Retina (tissue), 1 donor: ENCODE measurements at places on chromosomes 5 and 9.
A peak's percentile ranks its signal among the peaks of the same experiment; 100 is the strongest.

- DNase-seq: no peak
Measured at GRCh38 chr5:89844548-89844947, 565.0 kb downstream of the CETN3 start.

- peak; percentile 78 for DNase-seq
Measured at GRCh38 chr5:123035918-123036390, 571 bp downstream of the PPIC start.

DNA sequence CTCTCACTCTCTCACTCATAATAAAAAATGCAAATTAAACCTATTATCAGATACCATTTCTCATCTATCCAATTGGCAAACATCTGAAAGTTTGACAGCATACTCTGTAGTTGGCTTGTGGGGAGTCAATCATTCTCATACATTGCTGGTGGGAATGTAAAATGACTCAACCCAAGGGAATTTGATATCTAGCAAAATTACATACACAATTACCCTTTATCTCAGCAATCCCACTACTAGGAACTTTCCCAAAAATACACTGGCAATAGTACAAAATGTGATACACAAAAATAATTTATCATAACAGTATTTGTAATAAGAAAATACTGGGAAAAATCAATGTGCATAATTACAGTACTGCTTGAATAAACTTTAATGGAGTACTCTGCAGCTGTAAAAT, 731.3 kb downstream of the DTWD2 start:
- no peak for DNase-seq

DNA sequence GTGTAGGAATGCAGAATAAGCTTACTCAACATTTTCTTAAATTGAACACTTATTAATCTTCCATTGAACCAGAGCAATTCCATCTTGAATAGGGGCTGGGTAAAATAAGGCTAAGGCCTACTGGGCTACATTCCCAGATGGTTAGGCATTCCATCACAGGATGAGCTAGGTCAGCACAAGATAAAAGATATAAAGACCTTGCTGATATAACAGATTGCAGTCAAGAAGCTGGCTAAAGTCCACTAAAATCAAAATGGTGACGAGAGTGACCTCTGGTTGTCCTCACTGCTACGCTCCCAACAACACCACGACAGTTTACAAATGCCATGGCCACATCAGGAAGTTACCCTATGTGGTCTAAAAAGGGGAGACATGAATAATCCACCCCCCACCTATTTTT, 156.1 kb downstream of the NXNL2 start:
- DNase-seq: no peak

- DNase-seq: no peak
Measured at GRCh38 chr5:178318382-178318781, 85.8 kb upstream of the PHYKPL start.

DNA sequence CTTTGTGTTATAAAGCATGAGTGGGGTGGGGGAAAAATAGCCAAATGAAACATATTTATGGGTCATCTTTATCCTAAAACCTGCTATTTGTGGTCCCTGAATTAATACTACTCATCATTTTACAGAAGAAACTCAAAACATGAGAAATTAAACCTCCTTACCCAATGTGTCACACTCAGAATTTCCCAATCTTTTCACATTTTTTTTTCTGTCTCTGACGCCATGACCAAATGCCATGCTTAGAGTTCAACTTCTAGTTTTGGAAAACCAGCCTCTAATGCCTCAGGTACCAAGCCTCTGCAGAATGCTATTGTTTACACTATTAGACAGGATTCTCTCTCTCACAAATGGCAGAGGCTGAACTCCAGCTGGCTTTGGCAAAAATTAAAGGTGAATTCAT, 505.5 kb upstream of the WWC1 start:
- no peak for DNase-seq

DNA sequence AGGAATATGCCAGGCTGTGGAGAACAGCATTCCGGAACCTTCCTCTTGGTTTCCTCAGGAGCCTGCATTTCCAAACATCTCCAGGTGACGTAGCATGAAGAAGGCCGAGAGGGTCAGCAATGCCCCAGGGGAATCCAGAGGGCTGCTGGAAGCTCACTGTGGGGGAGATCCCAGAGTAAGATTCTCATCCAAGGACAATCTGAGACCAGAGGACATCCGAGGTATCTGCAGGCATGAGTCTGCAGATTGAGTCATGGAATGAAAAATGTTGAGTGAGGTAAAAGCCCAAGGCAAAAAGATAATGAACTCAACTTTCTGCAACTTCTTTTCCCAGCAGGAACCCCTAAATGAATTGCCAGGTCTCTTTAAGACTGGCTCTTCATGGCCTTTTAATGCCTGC, 73.5 kb downstream of the KIF4B start:
- DNase-seq: no peak

GRCh38 chr9:33778700-33779351, 16.5 kb upstream of the PRSS3 start:
- peak; percentile 64 for DNase-seq

GRCh38 chr5:148063861-148064260, at the start of gene SPINK5:
Gene SPINK5 (plus strand): TSS chr5:148063980. CDS start chr5:148064045, 65 bp downstream.
- no peak for DNase-seq

DNA sequence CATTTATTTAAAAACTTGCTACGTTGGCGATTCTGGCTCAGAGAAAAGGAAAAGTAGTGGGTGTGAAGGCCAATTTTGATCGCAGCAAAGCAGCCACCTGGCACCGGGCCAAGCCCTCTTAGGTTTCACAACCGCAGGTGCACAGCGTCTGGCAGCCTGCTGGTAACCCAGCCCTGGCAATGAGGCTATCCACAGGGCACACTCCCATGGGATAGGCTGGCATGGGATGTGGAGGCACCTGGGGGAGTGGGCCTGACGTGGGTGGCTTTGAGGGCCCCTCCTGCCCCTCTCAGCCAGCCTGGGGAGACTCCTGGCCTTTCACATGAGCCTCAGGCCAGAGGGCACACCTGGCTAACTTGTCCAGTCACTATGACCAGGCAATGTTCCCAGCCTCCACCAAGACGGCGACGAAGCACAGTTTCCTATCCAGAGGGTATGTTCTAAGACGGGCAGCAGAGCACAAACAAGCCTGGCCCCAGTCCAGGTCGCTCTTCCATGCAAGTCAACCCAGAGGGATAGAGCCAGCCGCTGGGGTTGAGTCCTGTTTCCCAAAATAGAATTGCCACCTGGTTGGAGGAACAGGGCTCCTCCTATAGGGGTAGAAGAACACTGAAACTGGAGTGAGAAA, 19.0 kb downstream of the CMBL start:
- DNase-seq: no peak

DNA sequence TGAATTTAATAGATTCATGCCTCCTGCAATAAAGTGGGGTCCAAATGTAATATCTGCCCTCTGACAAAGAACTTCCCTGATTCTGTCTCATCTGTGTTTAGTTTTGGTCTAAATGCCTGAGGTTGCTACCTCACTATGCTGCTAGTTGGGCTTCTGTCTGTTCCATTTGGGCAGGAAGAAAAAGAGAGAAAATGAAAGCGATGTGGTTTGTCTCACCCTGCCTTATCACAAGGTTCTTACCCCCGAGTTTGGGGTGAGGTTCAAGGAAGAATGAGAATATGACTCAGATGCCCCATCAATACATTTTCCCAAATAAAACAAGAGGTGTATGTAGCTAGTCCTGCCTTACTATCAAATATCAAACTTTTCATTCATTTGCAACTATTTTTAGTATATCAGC, 132.1 kb upstream of the MTAP start:
- no peak for DNase-seq

DNA sequence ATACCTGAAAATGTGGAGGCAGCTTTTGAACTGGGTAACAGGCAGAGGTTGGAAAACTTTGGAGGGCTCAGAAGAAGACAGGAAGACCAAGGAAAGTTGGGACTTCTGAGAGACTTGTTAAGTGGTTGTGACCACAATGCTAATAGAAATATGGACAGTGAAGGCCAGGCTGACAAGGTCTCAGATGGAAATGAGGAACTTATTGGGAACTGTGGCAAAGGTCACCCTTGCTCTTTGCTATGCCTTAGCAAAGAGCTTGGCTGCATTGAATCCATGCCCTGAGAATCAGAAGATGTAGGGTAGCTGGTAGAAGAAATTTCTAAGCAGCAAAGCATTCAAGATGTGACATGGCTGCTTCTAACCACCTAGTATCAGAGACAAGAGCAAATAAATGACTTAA, 244.4 kb upstream of the ADRA1B start:
- no peak for DNase-seq

DNA sequence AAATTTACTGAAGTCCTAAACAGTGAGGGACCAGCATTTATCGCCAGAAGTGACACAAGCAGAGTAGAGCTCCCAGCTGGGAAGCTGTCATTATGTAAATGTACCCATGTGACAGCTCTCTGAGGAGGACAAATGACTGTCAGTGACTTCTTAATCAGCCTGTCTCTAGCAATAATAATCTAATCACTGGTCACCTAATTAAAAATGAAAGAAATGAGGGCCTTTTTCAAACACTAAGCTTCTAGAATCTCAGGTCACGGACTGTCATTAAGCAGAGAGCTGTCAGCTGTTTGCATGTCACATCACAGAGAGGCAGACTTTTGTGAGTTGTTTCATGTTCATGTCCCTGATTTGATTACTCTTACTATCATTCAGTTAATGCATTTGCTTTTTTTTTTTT, 77.9 kb upstream of the FBXL17 start:
- peak; percentile 68 for DNase-seq

DNA sequence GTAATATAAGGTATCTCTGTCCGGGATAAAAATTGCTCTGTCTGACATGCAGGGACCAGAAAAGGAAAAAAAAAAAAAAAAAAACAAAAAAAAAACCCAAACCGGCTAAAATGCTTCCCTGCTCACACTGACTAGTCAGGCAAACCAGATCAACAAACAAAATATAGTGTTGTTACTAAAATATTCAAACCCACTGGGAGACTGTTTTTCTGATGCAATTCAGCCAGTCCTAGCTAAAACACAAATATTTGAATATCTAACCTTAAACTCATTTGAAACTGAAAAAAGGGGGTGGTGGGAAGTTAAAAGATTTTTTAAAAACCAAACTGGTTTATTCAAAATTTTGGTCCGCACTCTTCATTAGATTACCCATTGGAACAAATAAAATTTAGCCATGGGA, 61.0 kb downstream of the APBA1 start:
- no peak for DNase-seq

GRCh38 chr9:88983865-88984542, 7.3 kb upstream of the S1PR3 start:
- DNase-seq: no peak

DNA sequence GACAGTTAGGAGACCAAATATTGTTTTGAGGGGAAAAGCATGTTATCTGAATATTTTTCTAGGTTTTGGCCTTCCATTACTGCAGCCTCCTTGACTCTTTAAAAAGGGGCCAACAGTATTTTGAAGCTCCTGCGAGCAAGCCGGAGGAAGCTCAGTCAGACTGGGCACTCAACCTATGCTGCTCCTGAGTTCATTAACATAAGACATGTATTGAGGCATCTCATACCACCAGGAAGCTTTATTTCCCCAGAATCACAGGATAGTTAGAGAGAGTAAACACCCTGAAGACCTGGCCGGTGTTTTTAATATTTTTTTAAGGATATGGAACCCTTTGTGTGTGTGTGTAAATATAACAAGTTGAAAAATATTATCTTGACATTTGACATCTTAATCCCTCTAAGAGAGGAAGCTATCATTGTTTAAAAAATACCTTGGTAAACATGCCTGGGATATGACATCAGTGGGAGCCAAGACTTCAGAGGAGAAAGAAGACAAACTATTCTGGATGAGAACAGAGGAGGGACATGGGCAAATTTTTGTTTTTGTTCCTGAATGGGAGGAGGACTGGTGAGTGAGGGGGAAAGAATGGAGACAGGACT, 139.3 kb upstream of the SLIT3 start:
- DNase-seq: no peak
